ENCODE measurements at places on chromosomes 4 and X.

- DNase-seq, result no peak
Observed at GRCh38 chrX:36501169-36501702, 506.9 kb upstream of the FAM47C start.

- DNase-seq, result no peak
Observed at GRCh38 chrX:38327775-38328081, 419 bp upstream of the RPGR start.

DNA sequence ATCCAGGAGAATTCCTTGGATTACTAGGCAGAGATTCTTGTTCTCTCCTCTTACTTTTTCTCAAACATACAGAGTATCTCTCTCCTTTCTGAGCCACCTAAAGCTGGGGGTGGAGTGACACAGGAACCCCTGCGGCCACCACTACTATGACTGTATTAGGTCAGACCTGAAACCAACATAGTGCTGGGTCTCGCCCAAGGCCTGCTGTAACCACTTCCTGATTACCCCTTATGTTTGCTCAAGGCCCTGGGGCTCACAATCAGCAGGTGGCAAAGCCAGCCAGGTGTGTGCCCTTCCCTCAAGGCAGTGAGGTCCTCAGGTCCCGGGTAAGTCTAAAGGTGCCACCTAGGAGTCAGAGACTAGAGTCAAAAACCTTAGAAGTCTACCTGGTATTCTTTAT, 166.4 kb downstream of the PARM1 start:
- DNase-seq, result no peak

GRCh38 chr4:181897935-181898334, 345.3 kb upstream of the TENM3 start:
- no peak for DNase-seq

- DNase-seq, result no peak
Observed at GRCh38 chrX:110983024-110983423, 113.0 kb upstream of the PAK3 start.

All from activated T-cell treated with anti-CD3 and anti-CD28 coated beads for 48 hours (primary cell).